A549 treated with DMSO at 1 μM for 4 hours (cell line): ENCODE measurements at places on chromosomes 13 and 19. TPM values are rescaled to one million over a fixed set of nuclear protein-coding genes. Genes with fewer than 3 reads are reported as not detected.

Gene GNG7
- total RNA-seq = 0.02 to 0.09 TPM (median 0.07 TPM) in 4 of 5 replicates, not detected in the other

Gene GFY
- 0.07 to 0.22 TPM (median 0.18 TPM) in 4 of 5 replicates, not detected in the other for total RNA-seq

Gene PSG7
- 0.06 to 0.26 TPM (median 0.09 TPM) in 5 replicates for total RNA-seq

Gene UHRF1
- total RNA-seq = 47.9 to 61.6 TPM (median 51.6 TPM) in 5 replicates

Gene MYBPC2
- not detected in 5 replicates for total RNA-seq

Gene MRPL34
- total RNA-seq = 52.6 to 96.7 TPM (median 84.9 TPM) in 5 replicates

Gene BRCA2
- 4.5 to 6.2 TPM (median 5.6 TPM) in 5 replicates for total RNA-seq

Gene PRSS57
- total RNA-seq = 0.09 to 0.31 TPM (median 0.12 TPM) in 4 of 5 replicates, not detected in the other

Gene ATP4B
- not detected in 5 replicates for total RNA-seq

Gene TMEM150B
- total RNA-seq = not detected in 5 replicates

Gene PCP2
- not detected in 5 replicates for total RNA-seq

Gene FFAR1
- total RNA-seq = not detected in 5 replicates

Gene KCNC3
- total RNA-seq = 1.1 to 1.7 TPM (median 1.4 TPM) in 5 replicates

Gene ABCC4
- 17.4 to 22.1 TPM (median 21.0 TPM) in 5 replicates for total RNA-seq

Gene IPO5
- total RNA-seq = 81.9 to 106 TPM (median 100 TPM) in 5 replicates

Gene IGFL2
- 0.31 to 0.65 TPM (median 0.55 TPM) in 5 replicates for total RNA-seq

Gene ERFL
- 0.20 to 0.45 TPM (median 0.28 TPM) in 5 replicates for total RNA-seq

Gene NRTN
- total RNA-seq = 0.46 to 0.94 TPM (median 0.64 TPM) in 5 replicates

Gene FFAR3
- total RNA-seq = not detected in 5 replicates

Gene ZGLP1
- total RNA-seq = 0.87 to 3.6 TPM (median 1.7 TPM) in 5 replicates

Gene ZNF534
- not detected in 5 replicates for total RNA-seq

Gene LYPD3
- 0.45 to 1.2 TPM (median 0.58 TPM) in 5 replicates for total RNA-seq

Gene GAPDHS
- not detected in 5 replicates for total RNA-seq

Gene PABPC3
- total RNA-seq = 0.16 to 0.20 TPM (median 0.19 TPM) in 5 replicates

Gene MRPL57
- total RNA-seq = 20.1 to 26.2 TPM (median 23.5 TPM) in 5 replicates

Gene TSKS
- 0.06 TPM in 1 of 5 replicates, not detected in the others for total RNA-seq

Gene COG3
- total RNA-seq = 12.0 to 18.2 TPM (median 13.8 TPM) in 5 replicates

Gene ETV2
- 2.1 to 3.1 TPM (median 2.3 TPM) in 5 replicates for total RNA-seq

Gene SLC15A1
- 0.05 TPM in 2 of 5 replicates, not detected in the others for total RNA-seq

Gene EGLN2
- 72.5 to 87.8 TPM (median 80.5 TPM) in 5 replicates for total RNA-seq

Gene LCP1
- 0.14 to 0.26 TPM (median 0.21 TPM) in 5 replicates for total RNA-seq

Gene RYR1
- 4.4 to 5.9 TPM (median 5.6 TPM) in 5 replicates for total RNA-seq

Gene MIDN
- 42.1 to 48.9 TPM (median 48.2 TPM) in 5 replicates for total RNA-seq

Gene SPTBN4
- total RNA-seq = 0.51 to 1.3 TPM (median 0.91 TPM) in 5 replicates

Gene WASF3
- 0.12 to 0.22 TPM (median 0.17 TPM) in 5 replicates for total RNA-seq

Gene CPB2
- not detected in 5 replicates for total RNA-seq

Gene IRGC
- total RNA-seq = not detected in 5 replicates

Gene SAFB2
- 33.4 to 43.4 TPM (median 39.0 TPM) in 5 replicates for total RNA-seq

Gene CLEC11A
- total RNA-seq = 6.4 to 10.5 TPM (median 9.0 TPM) in 5 replicates

Gene DAND5
- total RNA-seq = 0.07 to 0.13 TPM (median 0.11 TPM) in 3 of 5 replicates, not detected in the others

Gene CYP4F8
- total RNA-seq = not detected in 5 replicates

Gene TMPRSS9
- 0.02 to 0.08 TPM in 2 of 5 replicates, not detected in the others for total RNA-seq

Gene ATP1A3
- 4.1 to 5.7 TPM (median 4.9 TPM) in 5 replicates for total RNA-seq

Gene ALOX5AP
- 2.4 to 2.8 TPM (median 2.7 TPM) in 5 replicates for total RNA-seq

Gene UNC13A
- 1.6 to 2.2 TPM (median 1.8 TPM) in 5 replicates for total RNA-seq

Gene ZIK1
- total RNA-seq = not detected in 5 replicates

Gene C13orf46
- total RNA-seq = 0.15 to 0.21 TPM (median 0.19 TPM) in 5 replicates

Gene EBI3
- total RNA-seq = 2.6 to 4.2 TPM (median 2.9 TPM) in 5 replicates

Gene MYPOP
- total RNA-seq = 5.3 to 10.7 TPM (median 9.4 TPM) in 5 replicates

Gene PEPD
- 111 to 120 TPM (median 118 TPM) in 5 replicates for total RNA-seq

Gene CFAP97D2
- total RNA-seq = not detected in 5 replicates

Gene MCOLN1
- total RNA-seq = 9.9 to 15.7 TPM (median 11.8 TPM) in 5 replicates

Gene P2RY11
- 7.0 to 12.1 TPM (median 7.4 TPM) in 5 replicates for total RNA-seq

Gene GNA15
- total RNA-seq = 0.08 to 0.11 TPM (median 0.09 TPM) in 4 of 5 replicates, not detected in the other

Gene ZNF726
- total RNA-seq = 0.57 to 0.89 TPM (median 0.77 TPM) in 5 replicates

Gene KLC3
- total RNA-seq = 0.50 to 0.83 TPM (median 0.54 TPM) in 5 replicates

Gene ZNF235
- total RNA-seq = 3.0 to 3.5 TPM (median 3.1 TPM) in 5 replicates

Gene ZNF66
- total RNA-seq = not detected in 5 replicates
